Stimulated activated CD4-positive, alpha-beta T cell treated with anti-CD3 and anti-CD28 coated beads, Interleukin-1b, Interleukin-23, amount 100 ng/mL, for 1 hour (primary cell): ENCODE measurements at places on chromosomes 5 and 9.

DNA sequence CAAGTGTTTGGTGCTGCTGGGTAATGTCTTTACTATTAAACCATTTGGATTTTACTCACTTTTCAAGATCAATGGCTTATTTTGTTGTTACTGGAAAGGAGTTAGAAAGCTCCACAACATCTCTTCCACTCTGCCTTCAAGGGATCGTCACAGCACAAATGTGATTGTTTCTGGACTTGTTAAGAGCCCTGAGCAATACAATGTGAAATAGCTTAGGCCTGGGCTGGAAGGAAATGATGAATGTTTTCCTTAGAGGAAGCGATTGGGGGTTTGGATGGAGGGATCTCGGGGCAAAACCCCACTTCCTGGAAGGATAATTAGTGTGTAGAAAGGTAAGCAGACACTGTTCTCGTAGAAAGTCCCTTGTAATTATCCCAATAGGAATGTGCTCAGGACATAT lies 59.3 kb upstream of the MYO10 start:
- DNase-seq, result no peak

DNA sequence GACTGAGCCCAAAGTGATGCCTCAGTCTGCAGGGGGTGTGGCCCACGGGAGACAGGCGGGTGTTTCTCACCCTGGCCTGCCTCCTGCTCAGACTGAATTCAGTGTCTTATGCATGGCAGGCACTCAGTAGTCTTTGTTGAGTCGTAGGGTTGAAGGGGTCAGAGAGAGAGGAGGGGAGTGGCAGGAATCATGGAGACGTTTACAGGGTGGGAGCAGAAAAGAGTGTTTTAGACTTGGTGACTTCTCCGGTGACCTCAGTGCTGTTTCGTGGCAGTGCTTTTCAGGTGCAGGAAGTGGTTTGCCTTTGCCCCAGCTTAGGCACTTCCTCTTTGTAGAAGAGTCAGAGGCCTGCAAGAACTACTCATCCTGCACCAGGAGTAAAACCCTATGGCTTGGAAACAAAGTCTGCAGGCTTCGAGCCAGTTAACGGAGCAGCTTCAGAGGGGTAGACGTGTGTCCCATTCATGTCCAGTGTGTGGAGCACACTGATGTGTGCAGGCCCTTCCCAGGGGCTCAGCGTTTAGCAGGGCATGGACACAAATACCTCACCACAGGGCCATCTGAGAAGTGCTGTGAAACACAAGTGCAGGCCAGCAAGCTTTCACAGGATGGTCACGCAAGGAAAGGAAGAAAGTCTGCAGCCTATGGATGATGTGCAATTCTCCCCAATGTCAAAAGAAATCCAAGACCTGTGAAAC lies 24.5 kb upstream of the SEMA4D start:
- DNase-seq, result no peak

DNA sequence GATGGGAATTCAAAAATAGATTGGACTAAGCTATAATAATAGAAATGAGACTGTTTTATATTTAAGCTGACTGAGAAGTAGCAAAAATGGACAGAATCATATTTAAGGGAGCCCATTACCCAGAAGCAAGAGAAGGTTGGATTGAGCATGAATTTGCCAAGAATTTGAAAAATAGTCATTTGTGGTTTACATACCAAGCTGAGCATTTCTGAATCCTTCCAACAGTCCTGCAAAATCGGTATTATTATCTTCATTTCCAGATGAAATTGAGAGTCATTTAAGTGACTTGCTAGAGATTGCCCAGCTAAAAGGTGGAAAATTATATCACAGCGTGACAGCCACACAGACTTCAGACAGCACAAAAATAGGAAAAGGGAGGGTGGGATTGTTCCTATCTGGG lies 48.4 kb downstream of the TNFSF15 start:
- DNase-seq, result no peak

DNA sequence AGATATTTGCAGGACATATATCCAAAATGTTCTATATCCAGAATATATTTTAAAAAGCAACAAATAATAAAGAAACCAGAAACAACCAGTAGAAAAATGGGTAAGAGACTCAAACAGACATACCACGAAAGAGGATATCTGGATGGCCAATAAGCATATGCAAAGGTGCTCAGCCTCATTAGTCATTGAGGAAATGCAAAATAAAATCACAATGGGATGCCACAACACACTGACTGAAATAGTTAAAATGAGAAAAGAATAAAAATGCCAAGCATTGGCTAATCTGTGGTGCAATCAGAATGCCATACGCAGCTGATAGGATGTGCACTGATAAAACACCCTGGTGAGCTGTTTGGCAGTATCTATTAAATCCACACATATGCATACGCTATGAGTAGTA lies 265.8 kb upstream of the ANKH start:
- DNase-seq, result no peak

- no peak for DNase-seq
These were observed 268.7 kb upstream of the GAS1 start for GRCh38 chr9:87216036-87216435.

DNA sequence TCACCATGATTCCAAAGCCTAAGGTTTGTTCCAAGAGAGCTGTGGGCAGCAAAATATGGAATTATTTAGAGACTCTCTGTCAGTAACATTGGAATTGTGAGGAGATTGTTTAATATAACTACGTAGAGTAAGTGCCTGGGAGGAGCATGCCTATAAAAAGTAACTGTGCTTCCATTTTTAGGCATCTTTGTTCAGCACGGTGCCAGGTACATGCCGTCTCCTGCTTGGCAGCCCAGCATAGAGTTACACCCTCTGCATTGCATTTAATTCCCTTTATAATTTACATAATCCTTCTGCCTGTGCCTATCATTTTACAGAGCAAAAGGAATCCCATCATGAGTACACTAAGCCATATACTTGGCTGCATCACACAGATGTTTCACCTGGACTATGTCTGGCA lies 32.1 kb upstream of the ALDH1A1 start:
- DNase-seq, result no peak

DNA sequence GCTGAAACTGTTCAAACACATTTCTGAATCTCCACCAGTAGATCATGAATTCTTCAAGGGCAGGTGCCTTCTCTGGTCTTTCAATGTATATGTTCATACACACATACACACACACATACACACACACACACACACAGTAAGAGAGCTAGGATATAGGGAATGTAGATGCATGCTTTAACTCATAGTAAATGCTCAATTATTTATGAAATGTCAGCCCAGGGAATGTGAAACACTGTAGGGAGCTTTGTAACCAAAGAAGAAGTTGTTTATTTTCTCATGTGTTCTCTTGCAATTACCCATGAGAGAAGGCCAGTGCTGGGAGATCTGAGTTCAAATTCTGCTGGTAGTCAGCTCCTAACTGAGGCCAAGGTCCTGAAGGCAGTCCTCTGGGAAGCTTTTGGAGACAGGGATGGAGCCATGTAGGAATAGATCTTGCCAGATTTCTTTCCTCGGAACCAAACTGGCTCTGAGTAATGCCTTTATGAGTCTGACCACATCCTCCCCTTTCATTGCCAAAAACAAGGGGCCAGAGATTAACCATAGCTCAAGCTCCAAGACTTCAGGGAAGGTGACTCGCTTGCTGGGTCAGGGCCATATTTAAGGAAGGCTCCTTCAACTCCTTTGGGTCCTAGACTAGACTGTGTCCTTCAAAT lies 487.0 kb upstream of the TNC start:
- DNase-seq, result no peak

DNA sequence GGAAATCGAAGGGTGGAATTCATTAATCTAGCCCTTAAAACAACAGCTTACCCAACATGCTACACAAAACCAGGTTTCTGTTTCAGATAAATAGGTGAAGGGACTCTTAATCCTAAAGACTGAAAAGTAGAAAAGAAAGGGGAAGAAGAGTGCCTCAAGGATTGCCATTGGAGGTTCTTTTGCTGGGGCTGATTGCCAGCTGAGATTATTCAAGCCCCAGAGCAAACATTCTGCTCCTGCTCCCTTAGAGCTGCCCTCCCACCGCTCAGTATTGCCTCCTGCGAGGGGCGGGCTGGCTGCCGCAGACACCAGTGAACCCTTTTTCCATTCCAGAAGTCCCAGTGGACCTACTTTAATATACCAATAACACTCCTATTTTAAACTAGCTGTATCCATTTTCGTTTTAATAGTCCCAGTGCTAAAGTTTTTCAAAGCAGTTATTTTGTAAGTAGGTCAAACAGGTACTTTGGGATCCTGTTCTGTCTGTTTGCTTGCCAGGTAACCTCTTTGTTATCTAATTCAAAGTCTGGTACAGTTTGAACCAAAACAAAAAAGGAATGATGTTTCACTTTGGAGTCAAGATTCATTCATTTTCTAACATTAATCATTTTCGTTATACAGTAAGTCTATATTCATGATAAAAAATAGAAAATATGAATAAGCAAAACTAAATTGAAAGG lies 38.6 kb downstream of the HMGCS1 start:
- no peak for DNase-seq

DNA sequence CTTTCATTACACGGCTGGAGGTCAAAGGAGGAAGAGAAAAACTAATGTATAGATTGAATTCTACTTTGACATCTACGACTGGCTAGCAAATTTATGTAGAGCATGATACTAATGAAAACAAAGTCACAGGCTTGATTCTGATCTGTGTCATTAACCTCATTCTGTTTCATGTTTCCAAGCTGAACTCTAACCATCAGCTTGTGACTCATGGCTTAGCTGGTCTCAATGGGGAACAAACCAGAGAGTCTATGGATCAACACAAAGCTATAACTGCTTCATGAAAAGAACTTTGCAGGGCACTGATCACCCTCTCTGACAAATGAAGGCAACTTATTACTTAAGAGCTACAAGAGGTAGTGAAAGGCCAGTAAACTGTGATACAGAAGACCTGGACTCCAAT lies 23.6 kb upstream of the PDE4D start:
- no peak for DNase-seq
